Fibroblast of skin of right quadriceps (primary cell): ENCODE measurements at places on chromosomes 6 and 20.

DNA sequence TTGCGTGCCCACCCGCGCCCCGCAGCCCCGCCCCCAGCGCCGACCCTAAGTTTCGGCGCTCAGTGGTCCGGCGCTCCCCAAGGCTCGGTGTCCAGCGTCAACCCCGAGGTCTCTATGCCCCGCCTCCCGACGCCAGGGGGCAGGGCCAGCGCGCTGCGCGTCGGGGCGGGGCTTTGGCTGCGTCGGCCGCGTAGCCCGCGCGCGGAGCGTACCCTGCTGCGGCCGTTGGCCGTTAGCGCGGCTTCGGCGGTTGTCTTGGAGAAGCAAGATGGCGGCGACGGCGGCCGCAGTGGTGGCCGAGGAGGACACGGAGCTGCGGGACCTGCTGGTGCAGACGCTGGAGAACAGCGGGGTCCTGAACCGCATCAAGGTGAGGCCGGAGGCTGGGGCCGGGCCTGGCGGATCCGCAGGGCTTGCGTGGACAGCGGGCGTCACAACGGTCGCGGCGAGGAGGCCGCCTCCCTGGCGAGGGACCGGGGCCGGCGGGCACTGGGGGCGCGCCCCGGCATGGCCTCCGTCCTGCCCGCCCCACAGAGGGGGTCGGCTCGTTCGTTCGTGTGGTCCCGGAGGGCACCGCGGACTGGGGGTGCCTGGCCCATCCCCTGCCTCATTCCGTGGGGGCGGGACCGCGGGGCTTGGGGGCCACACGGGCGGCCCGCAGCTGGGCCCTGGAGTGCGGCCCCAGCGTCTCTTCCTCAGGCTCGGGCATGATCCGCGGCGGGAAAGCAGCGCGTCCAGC, at the start of gene CEP43:
TSS of gene CEP43 (plus strand) at position 253 of the 739 bp plus-strand sequence. CDS start at position 269, 16 bp downstream.
- DNase-seq, result peak; percentile 97

DNA sequence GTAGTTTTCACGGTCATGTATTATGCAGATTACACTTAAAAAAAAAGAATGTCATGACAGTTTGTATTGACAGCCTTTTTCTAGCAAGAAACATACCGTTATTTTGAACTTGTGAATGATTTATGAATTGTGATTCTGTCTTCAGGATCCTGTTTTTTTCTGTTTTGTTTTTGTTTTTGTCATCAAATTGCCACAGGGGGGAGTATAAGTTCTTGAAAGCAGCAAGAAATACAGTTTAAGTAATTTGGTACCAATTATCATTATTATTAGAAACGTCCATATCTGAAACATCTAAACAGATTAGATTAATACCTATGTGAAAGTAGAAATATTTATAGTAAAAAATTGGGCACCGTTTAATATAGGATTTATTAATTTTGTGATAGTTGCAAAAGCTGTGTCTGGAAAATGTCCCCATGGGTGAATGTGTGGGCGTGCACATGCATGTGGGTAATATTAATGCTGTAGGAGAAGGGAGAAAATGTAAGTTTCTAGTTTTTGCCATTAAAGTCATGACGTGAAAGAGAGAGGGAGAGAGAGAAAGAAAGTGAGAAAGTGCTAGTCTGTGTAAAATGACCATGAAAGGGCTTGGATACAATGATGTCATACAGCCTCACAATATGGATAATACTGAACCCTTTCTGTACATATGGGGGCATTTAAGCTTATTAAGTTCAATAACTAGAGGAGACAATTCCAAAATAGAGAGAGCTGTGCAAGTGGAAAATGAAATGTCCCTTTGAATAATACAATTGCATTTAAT, 9.4 kb upstream of the CCN2 start:
- no peak for DNase-seq

- peak; percentile 26 for DNase-seq
These were observed 45.4 kb upstream of the ECI2 start for GRCh38 chr6:4180652-4181255.

DNA sequence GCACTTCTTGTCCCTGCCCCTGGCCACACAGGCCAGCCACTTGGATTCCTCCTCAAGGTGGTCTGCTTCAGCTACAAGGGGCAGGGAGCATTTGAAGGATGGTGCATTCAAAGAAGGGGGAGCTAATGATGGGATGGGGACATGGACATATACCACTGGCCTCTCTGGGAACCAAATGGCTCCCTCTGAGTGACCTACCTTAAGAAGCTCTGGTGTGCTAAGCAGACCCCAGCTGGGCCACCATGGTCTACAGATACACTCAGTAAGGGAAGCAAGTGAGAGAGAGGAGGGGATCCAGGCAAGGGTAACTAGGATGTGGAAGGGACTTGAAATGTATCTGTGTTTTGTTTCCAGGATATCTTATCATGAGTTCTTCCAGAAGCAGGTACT, 62.4 kb downstream of the TTI1 start:
- no peak for DNase-seq

- no peak for DNase-seq
These were observed 20.0 kb upstream of the PHF3 start for GRCh38 chr6:63615590-63615989.

- no peak for DNase-seq
These were observed at the start of gene GLP1R for GRCh38 chr6:39048481-39049399. TSS of gene GLP1R (plus strand) at chr6:39048781. CDS start at chr6:39048841, 60 bp downstream.

GRCh38 chr6:139124887-139125672, 9.8 kb upstream of the HECA start:
- peak; percentile 67 for DNase-seq

GRCh38 chr6:26290941-26291340, 74.1 kb upstream of the BTN3A2 start:
- no peak for DNase-seq

- peak; percentile 35 for DNase-seq
These were observed 41.5 kb upstream of the SRF start for GRCh38 chr6:43129434-43130194.

GRCh38 chr6:74785236-74785635, 420.6 kb downstream of the COL12A1 start:
- peak; percentile 34 for DNase-seq

DNA sequence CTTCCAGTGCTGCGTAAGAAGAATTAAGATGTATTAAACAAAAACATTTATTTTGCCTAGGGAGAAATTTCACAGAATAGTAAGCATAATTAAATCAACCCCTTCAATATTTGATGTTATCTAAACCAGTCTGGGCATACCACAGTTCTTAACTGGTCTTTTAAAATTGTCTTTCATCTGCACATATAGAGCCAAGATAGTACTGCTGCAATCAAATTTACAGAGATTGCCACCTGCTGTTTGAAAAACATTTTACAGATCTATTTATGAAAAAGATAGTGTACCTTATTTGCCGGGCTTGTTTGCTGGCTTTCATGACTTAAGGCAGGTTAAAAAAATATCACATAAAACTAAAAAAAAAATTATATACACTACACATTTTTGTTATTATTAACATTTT, 323.2 kb downstream of the ADGRB3 start:
- DNase-seq, result no peak

GRCh38 chr6:52553719-52554118, 23.1 kb downstream of the TRAM2 start:
- DNase-seq, result no peak
